ENCODE measurements at places on chromosomes 2 and 18.

GRCh38 chr2:39121523-39122063 is 742 bp upstream of the SOS1 start:
- peak; percentile 27 for DNase-seq

DNA sequence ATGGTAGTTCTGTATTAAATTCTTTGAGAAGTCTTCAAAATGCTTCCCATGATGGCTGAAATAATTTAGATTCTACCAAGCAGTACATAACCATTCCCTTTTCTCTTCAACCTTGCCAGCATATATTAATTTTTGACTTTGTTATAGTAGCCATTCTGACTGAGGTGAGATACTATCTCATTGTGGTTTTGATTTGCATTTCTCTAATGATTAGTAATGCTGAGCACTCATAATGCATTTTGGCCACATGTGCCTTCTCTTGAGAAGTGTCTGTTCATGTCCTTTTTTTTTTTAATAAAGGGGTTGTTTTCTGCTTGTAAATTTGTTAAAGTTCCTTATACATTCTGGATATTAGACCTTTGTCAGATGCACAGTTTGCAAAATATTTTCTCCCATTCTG is 173.9 kb downstream of the CALCRL start:
- no peak for DNase-seq

- peak; percentile 84 for DNase-seq
Observed at GRCh38 chr18:48022531-48023329, 92.3 kb upstream of the SMAD2 start.

GRCh38 chr2:184372484-184372883 is 225.8 kb upstream of the ZNF804A start:
- DNase-seq = no peak

DNA sequence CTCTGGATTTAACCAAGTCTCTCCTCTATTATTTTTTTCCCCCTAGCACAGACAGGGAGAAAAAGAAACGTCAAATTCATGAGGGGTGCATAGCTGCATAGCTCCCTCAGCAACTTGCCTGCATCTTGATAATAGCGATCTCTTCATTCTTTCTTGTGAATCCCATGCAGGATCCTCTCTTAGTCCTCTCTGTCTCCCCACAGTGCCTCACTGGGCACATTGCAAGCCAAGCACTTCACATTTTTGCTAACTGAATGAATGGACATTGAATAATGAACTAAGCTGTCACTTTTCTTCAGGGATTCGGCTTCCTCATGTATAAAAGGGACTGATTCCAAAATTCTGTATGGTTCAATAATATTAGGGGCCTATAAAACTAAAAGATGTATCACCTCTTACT is 2.9 kb upstream of the EPB41L3 start:
- peak; percentile 85 for DNase-seq

DNA sequence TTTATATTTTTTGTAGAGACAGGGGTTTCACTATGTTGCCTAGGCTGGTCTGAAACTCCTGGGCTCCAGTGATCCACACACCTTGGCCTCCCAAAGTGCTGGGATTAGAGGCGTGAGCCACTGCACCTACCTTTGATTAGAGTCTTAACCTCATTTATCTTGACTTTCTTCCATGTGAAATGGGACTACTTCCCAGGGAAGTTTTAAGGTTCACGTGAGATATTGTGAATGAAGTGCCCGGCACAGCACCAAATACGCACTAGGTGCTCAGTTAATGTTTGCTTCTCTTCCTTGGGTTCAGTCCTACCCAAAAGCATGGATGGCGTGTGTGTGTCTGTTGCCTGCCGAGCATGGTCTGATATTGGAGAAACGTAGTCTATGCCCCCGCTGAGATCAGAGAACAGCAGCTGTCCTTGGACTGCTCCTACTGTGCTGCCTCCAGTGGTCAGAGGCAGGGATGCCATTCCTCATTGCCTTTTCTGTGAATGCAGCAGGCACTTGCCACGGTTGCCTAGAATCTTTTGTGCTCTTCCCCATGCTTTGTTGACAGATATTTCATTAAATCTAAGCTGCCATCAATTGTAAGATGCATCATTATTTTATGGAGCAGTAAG is 12.3 kb upstream of the TFCP2L1 start:
- DNase-seq = peak; percentile 76

DNA sequence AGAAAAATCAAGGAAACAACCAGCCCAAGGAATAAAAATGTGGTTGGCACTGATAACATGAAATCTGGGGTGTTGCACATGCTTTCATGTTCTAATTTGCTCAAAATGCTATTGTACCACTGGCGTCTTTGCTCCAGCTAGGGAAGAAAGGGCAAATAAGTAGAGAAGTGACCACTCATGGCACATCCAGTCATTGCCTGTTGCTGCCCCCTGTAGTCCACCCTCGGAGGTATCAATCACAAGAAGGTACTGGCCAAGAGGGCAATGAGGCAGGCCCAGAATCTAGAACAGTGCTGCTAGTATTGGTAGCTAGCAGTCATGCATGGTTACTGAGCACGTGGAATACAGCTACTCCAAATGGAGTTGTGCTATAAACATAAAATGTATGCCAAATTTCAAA is 213.4 kb downstream of the CDCA7 start:
- DNase-seq = peak; percentile 80

GRCh38 chr2:226772389-226773179 is 27.0 kb downstream of the IRS1 start:
- no peak for DNase-seq

DNA sequence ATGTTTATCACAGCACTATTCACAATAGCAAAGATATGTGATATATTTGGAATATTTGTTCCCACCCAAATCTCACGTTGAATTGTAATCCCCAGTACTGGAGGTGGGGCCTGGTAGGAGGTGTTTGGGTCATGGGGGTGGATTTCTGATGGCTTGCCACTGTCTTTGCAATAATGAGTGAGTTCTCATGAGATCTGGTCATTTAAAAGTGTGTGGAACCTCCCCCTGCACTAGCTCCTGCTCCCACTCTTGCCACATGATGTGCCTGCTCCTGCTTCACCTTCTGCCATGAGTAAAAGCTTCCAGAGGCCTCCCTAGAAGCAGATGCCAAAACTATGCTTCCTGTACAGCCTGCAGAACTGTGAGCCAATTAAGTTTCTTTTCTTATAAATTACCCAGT is 72.2 kb upstream of the DYNC1I2 start:
- no peak for DNase-seq

DNA sequence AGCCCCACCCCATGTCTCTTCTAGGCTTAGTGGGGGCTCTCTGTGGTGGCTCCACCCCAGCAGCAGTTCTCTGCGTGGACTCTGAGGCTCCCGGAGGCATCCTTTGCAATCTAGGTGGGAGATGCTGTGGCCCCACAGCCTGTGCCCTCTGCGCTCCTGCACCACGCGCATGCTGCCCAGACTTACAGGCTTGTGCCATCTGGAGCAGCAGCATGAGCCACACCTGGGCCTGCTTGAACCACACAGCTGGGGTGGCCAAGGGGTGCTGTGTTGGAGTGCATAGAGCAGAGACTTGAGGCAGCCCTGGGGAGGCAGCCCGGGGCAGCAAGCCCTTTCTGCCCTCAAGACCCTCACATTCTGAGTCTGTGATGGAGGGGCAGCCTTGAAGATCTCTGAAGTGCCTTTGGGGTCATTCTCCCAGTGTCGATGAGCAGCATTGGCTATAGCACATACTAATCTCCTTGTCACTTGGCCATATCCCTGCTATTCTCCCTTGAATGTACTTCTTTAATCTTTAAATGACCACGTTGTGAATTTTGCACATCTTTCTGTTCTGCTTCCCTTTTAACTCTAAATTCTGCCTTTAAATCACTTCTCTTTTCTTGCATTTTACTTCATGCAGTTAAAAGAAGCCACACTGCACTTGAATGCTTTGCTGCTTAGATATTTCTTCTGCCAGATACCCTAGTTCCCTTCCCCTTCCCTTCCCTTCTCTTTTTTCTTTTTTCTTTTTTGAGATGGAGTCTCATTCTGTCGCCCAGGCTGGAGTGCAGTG is 62.4 kb downstream of the NCAPH start:
- DNase-seq = no peak

- no peak for DNase-seq
Observed at GRCh38 chr2:72133721-72134407, 13.8 kb downstream of the CYP26B1 start.

- DNase-seq = no peak
Observed at GRCh38 chr2:88196490-88197087, 26.4 kb downstream of the THNSL2 start.

DNA sequence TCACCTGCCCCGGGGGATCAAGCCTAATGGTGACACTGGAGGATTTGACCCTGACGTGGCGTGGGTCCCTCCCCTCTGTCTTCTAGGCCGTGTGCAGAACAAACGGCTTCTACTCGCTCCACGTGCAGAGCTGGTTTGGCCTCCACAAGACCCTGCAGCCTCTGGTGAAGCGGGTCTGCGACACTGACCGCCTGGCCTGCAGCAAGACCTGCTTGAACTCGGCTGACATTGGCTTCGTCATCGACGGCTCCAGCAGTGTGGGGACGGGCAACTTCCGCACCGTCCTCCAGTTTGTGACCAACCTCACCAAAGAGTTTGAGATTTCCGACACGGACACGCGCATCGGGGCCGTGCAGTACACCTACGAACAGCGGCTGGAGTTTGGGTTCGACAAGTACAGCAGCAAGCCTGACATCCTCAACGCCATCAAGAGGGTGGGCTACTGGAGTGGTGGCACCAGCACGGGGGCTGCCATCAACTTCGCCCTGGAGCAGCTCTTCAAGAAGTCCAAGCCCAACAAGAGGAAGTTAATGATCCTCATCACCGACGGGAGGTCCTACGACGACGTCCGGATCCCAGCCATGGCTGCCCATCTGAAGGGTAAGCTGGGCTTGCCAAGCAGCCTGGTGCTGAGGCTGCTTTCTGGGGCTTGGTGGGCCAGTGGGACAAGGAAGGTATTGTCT is 112.0 kb downstream of the VIT start:
- no peak for DNase-seq

DNA sequence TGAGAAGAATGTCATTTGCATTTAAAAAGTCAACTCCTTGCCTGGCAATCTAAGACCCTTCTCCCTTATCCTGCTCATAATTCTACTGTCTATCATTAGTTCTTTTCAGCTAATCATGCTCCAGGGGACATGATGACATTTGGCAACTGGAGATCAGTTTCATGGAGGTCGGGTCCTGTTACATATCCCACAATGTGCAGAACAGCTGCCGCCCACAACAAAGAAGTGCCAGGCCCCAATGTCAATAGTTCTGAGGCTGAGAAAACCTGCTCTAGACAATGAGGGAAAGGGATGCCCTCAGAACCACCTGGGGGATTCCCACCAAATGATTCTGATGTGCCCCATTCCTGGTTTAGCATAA is 53.4 kb upstream of the IL1RL1 start:
- DNase-seq = no peak

DNA sequence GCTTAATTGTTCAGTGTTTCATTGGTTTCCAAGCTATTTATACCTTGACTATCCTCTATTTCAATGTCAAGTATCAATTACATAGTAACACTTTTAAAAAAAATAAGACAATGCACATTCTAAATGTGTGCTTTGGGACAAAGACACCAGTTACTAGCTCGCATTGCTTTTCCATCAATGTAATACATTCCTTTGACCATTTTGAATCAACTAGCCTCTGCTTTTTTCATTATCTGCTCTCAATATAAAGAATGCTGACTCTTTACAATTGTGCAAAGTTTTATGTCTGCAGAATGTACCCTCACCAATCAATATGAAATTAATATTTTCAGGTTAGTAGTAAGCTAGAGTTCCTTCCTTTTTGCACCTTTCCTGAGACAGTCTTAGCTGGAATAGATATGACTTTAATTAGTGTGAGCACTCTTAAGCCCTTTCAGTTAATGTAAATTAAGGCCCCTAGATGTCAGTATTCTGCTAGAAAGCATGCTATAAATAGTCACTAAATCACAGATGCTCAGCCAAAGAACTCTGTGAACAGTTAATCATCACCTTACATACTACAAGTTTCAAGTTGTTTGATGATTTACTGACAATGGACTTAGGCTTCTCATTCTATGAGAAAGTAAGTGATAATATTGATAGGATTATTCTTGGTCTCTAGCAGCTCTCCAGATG is 413.6 kb downstream of the PTH2R start:
- peak; percentile 47 for DNase-seq

- no peak for DNase-seq
Observed at GRCh38 chr2:120758181-120759144, 22.8 kb downstream of the GLI2 start.

- no peak for DNase-seq
Observed at GRCh38 chr2:8086357-8086756, 595.5 kb upstream of the ID2 start.

GRCh38 chr2:222912117-222912516 is 51.3 kb downstream of the ACSL3 start:
- no peak for DNase-seq

GRCh38 chr2:100244881-100245605 is 77.3 kb downstream of the LONRF2 start:
- DNase-seq = no peak

DNA sequence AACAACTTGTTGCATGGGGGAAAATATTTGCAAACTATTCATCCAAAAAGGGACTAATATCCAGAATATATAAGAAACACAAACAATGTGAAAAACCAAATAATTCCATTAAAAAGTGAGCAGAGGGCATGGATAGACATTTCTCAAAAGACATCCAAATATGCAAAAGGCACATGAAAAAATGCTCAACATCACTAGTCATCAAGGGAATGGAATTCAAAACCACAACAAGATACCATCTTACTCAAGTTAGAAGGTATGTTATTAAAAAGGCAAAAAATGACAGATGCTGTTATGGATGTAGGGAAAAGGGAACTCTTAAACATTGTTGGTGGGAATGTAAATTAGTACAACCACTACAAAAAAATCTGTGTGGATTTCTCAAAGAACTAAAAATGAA is 396.5 kb downstream of the CCDC85A start:
- no peak for DNase-seq

DNA sequence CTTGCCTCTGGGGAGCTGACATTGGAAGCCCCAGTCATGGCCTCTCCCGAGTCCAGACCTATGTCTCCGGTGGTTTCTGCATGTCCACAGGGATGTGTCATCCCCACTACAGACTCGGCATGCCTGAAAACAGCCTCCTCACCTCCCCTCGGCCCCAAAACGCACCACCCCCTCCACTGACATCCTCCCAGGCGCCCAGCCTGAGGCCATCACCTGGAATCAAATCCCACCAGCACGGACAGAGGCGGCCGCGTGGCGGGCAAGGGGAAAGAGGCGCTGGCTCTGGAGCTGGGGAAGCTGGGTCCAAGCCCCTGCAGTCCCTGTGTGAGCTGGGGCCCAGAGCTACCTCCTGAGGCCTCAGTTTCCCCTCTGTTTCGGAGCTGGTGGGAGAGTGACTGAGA is 69.9 kb upstream of the SMAD7 start:
- DNase-seq = no peak

DNA sequence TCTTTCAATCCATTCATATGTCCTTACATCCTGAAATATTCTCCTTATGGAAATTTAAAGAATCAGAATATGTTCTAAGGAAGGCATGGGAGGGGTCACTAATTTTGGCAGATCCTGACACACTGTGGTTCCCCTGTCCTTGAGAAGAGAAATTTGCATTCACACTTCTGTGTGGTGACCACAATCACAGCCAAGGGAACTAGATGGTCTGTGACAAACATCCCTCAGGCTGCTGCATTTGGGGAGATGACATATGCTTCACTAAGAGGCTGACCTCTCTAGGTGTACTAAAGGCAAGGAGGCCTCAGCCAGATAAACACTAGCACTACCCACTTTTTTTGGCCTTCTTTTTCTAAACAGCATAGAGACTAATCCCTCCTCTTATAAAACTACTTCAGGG is 129.6 kb downstream of the MREG start:
- DNase-seq = no peak

- no peak for DNase-seq
Observed at GRCh38 chr2:55092439-55092838, 42.2 kb upstream of the RTN4 start.

- DNase-seq = no peak
Observed at GRCh38 chr2:69781321-69782248, 39.7 kb downstream of the ANXA4 start.
